Purkinje cell (primary cell): ENCODE measurements at places on chromosomes 1 and 21. TPM values are rescaled to one million over a fixed set of nuclear protein-coding genes. Genes with fewer than 3 reads are reported as not detected.

KPRP gene
- polyA plus RNA-seq = not detected in 2 replicates

C8B gene
- not detected in 2 replicates for polyA plus RNA-seq

TP73 gene
- not detected in 2 replicates for polyA plus RNA-seq

S100A7 gene
- not detected in 2 replicates for polyA plus RNA-seq

FAM167B gene
- not detected in 2 replicates for polyA plus RNA-seq

CYP4X1 gene
- 30.0 and 42.0 TPM in 2 replicates for polyA plus RNA-seq

CLCNKB gene
- not detected in 2 replicates for polyA plus RNA-seq

UBL4B gene
- not detected in 2 replicates for polyA plus RNA-seq

VANGL1 gene
- polyA plus RNA-seq = 0.30 and 0.52 TPM in 2 replicates

KCNH1 gene
- 1.2 and 4.6 TPM in 2 replicates for polyA plus RNA-seq

SORT1 gene
- 7.4 and 14.4 TPM in 2 replicates for polyA plus RNA-seq

LRRC8C gene
- polyA plus RNA-seq = 0.32 and 0.90 TPM in 2 replicates

MSH4 gene
- polyA plus RNA-seq = 0.11 and 0.35 TPM in 2 replicates

ATP6V1G3 gene
- polyA plus RNA-seq = not detected in 2 replicates

BMP8B gene
- not detected in 2 replicates for polyA plus RNA-seq

B3GALT2 gene
- polyA plus RNA-seq = 17.1 and 34.0 TPM in 2 replicates

HORMAD1 gene
- polyA plus RNA-seq = not detected in 2 replicates

ZNF678 gene
- 2.4 and 7.5 TPM in 2 replicates for polyA plus RNA-seq

ADAMTS5 gene
- polyA plus RNA-seq = 0.15 and 1.0 TPM in 2 replicates

TFF3 gene
- not detected in 2 replicates for polyA plus RNA-seq

TMCO2 gene
- polyA plus RNA-seq = not detected in 2 replicates

TSPAN1 gene
- polyA plus RNA-seq = 0.78 TPM in 1 of 2 replicates, not detected in the other

FAAH gene
- polyA plus RNA-seq = 8.6 and 8.9 TPM in 2 replicates

OVAAL gene
- not detected in 2 replicates for polyA plus RNA-seq

CPLANE2 gene
- polyA plus RNA-seq = 0.20 TPM in 1 of 2 replicates, not detected in the other

DENND2D gene
- polyA plus RNA-seq = 14.8 and 16.3 TPM in 2 replicates

COL11A1 gene
- polyA plus RNA-seq = 0.08 and 2.6 TPM in 2 replicates

HNRNPCL2 gene
- polyA plus RNA-seq = not detected in 2 replicates

LDLRAD1 gene
- not detected in 2 replicates for polyA plus RNA-seq

SPATA45 gene
- 1.7 TPM in 1 of 2 replicates, not detected in the other for polyA plus RNA-seq

IL22RA1 gene
- not detected in 2 replicates for polyA plus RNA-seq

SHE gene
- polyA plus RNA-seq = not detected in 2 replicates

KCNAB2 gene
- polyA plus RNA-seq = 4.5 and 11.1 TPM in 2 replicates
